ENCODE measurements at places on chromosomes 1 and 21.

GRCh38 chr1:15352128-15352957 lies 57.3 kb upstream of the EFHD2 start:
- DNase-seq: peak; percentile 64

- no peak for DNase-seq
Measured at GRCh38 chr1:163069655-163070277, 605 bp downstream of the RGS4 start.

- no peak for DNase-seq
Measured at GRCh38 chr1:59979666-59980065, 53.1 kb upstream of the CYP2J2 start.

DNA sequence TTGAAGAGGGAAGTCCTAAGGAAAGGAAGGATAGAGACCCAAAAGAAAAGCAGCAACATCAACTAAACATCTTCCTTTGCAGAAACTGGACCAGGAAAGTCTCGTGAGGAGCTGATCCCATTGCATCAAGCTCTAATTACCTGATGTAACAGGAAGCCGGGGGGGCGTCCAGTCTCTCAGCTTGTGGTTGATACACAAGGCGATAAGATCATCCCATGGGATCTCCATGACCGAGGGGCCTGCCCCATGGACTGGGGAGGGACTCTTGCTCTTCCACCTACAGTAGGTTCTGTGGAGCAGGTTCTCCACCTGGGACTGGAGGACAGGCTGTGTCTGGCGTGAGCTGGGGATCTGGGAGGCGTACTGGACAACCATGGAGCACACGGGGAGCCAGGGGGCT lies 14.8 kb upstream of the LSS start:
- no peak for DNase-seq

- DNase-seq: no peak
Measured at GRCh38 chr1:177171536-177172123, 872 bp downstream of the BRINP2 start.

- DNase-seq: no peak
Measured at GRCh38 chr1:14168326-14169063, 430.0 kb upstream of the KAZN start.

All from activated CD4-positive, alpha-beta memory T cell treated with anti-CD3 and anti-CD28 coated beads for 36 hours (primary cell).